ENCODE measurements at places on chromosomes 6 and 20. TPM values are rescaled to one million over a fixed set of nuclear protein-coding genes. Genes with fewer than 3 reads are reported as not detected.

The GPR6 gene
- total RNA-seq, result not detected

The RIN2 gene
- total RNA-seq, result 57.5 TPM

DNA sequence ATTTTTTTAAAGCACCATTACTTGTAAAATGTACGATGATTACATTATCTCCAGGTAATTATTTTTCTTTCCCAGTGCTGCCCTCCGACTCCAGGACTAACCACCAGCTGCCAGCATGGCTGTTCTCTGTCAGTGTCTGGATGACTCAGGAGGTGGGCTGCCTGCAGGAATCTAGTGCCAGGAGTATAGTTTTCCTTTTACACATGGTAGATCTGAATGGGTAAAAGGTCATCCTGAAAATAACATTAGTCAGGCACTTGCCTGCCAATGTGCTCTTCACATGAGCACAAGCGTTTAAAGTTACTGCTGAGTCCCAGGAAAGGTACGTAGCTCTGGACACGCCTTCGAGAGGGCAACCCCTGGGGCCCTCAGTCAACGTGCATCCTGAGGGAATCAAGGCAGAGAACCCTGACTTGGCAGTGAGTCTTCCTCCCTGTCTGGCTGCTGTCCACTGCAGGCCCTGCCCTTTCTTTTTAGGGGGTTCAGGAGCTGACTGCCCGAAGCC is 2.4 kb downstream of the DYNLT1 start:
- DNase-seq, result no peak

- DNase-seq, result no peak
Measured at GRCh38 chr20:539848-540247, 3.7 kb downstream of the CSNK2A1 start.

The PRSS16 gene
- 6.1 TPM for total RNA-seq

GRCh38 chr6:72861935-72862432 is 240.1 kb downstream of the KCNQ5 start:
- no peak for DNase-seq

The HDAC2 gene
- 185 TPM for total RNA-seq

GRCh38 chr6:37636116-37636515 is 61.6 kb downstream of the MDGA1 start:
- no peak for DNase-seq

- DNase-seq, result no peak
Measured at GRCh38 chr6:45676380-45676779, 298.6 kb upstream of the SUPT3H start.

DNA sequence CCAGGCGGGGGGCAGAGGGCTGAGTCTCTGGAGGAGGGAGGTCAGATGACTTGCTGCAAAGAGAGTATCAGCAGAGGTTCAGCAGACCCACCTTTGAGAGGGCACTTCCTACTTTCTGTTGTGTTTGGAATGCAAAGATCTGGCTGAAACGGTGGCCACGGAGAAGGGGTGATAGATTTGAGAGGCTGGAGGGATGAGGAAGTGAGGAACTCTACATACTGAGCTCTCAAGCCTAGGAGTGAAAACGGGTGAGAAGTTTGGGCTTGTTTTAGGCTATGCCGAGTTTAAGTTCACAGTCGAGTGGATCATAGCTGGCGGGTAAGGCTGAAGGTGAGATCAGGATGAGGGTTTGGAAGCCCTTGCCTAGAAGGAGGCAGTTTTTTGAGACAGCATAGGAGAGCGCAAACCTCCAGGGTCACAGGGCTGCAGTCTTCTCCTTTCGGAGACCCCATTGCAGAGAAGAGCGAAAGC is 477 bp upstream of the ITPA start:
- DNase-seq, result no peak

The MAP7 gene
- total RNA-seq, result 1.3 TPM

GRCh38 chr6:141229296-141229695 is 903.4 kb upstream of the GJE1 start:
- no peak for DNase-seq

The GJA10 gene
- not detected for total RNA-seq

The PTPRT gene
- 0.10 TPM for total RNA-seq

The TCP11 gene
- total RNA-seq, result 0.18 TPM

The SNX21 gene
- total RNA-seq, result 11.9 TPM

DNA sequence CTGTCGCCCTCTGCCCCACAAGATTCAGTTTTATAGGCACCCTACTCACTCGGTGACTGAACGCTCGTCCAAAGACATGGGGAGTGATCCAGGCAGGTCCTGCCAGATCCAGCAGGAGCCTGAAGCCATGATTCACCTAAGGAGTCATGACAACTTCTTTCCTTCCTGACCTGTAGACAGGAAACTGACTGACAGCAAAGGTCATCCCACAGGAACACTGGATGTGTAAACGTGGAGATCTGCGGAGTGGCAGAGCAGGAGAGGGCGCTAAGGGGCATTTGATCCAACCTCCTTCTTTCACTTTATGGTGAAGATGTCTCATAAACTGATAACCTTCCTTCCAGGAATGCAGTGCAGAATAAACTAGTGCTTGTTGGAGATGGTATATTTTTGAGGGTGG is 192.2 kb downstream of the GJA10 start:
- DNase-seq, result no peak

- no peak for DNase-seq
Measured at GRCh38 chr6:131486608-131487007, 86.4 kb upstream of the ARG1 start.

DNA sequence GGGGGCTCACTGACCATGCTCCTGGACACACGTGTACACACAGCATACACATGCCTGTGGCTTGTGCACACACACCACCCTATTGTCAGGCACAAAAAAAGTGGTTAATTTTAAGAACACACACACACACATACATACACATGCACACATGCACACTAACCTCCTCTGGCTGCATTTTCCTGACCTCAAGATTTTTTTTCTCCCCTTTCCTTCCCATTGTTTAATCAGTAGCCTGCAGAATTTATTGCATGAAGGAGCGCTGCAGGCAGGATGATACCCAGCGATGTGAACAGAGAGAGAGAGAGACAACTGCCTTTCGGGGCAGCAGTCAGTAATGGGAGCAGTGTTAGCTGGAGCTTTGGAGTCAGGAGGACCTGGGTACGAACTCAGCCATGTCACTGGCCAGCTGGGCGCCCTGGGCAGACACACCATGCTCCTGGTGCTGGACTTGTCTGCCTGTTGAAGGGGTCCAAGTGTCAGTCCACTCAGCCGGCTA is 990 bp upstream of the TRAF3IP2 start:
- DNase-seq, result no peak

DNA sequence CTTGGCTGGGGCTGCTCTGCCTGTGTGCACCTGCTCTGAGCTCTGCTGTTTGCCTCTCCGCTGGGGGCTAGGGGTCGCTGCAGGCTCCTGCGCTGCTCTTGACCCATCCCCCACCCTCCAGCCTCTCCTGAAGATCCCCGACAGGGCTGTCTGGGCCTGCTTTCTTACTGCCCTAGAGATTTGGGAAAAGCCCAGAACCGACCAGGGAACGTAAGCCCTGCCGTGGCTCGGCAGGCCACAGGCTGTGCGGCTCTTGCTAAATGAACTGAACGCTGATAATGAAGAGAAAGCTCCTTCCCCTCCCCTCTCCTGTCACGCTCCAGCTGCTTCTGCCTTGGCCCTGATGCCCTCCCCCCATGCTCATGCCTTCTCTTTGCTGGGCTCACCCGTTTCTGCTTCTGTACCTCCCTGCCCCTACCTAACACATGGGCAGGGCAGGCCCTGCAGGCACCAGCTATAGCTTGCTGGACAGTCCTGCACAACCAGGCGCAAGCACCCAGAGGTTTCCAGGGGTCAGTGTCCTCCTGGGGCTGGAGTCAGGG is 32.0 kb upstream of the PCMTD2 start:
- DNase-seq, result peak; percentile 78

The CRISP3 gene
- total RNA-seq, result 0.80 TPM

DNA sequence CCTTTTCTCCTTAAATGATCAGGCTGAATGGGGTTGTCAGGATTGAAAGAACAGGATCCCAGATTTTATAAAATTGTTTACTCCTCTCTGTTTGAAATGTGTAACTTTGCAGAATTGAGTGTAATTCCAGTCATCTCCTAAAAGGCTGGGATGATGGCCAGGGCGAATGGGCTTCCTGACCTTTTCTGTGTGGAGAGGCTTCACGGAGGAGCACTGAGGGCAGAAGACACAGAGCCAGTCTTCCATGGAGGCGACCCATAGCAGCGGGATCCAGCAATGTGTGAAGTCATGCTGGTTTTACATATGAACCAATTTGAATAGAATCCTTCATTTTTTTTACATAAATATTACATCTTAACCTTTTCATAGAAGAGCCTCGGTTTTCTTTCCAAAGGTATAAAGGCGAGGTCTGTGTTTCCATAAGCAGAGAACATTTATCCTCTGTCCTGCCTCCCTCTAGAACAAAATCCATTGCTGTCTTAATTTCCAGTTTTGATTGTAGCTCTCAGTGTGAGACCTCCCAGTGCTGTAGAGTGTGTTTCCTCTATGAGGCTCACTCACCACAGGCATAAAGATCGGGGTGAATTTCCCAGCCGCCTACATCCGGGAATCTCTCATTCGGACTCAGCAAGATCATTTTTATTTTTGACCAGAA is 369.7 kb upstream of the FLRT3 start:
- no peak for DNase-seq

GRCh38 chr6:1616701-1617463 is 7.2 kb downstream of the FOXC1 start:
- no peak for DNase-seq

The CNKSR3 gene
- total RNA-seq, result 9.7 TPM

The CNR1 gene
- 2.0 TPM for total RNA-seq

The GRM1 gene
- total RNA-seq, result 0.23 TPM

- DNase-seq, result no peak
Measured at GRCh38 chr6:24929242-24929641, 6.5 kb downstream of the RIPOR2 start.

The KIAA1755 gene
- total RNA-seq, result not detected

DNA sequence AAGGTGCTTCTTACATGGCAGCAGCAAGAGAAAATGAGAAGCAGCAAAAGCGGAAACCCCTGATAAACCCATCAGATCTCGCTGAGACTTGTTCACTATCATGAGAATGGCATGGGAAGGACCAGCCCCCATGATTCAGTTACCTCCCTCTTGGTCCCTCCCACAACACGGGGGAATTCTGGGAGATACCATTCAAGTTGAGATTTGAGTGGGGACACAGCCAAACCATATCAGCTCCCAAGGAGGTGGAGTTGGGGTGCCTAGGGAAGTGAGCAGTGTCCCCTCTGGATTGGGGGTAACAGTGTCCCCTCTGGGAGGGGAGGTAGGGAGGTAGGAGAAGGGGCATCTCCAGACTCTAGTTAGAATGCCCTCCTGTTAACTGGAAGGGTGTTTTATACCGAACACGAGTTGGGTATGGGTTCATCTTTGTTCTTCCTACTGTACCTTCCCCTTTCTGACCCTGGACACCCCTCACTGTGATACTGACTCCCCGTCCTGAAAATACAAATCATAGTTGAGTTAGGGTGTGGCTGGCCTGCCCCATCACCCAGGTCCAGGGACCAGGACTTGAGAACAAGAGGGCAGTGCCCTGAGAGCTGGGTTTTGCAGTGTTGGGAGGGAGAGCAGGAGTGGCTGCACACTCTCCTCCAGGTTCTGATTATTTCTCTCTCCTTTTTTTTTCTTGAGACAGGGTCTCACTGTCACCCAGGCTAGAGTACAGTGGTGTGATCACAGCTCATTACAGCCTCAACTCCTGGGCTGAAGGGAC is 62.0 kb downstream of the EFCAB8 start:
- no peak for DNase-seq

The SEL1L2 gene
- not detected for total RNA-seq

GRCh38 chr6:133159255-133159795 is 81.8 kb upstream of the EYA4 start:
- no peak for DNase-seq

GRCh38 chr6:159308198-159308597 is 139.0 kb downstream of the FNDC1 start:
- DNase-seq, result no peak

The MARCKS gene
- total RNA-seq, result 669 TPM

DNA sequence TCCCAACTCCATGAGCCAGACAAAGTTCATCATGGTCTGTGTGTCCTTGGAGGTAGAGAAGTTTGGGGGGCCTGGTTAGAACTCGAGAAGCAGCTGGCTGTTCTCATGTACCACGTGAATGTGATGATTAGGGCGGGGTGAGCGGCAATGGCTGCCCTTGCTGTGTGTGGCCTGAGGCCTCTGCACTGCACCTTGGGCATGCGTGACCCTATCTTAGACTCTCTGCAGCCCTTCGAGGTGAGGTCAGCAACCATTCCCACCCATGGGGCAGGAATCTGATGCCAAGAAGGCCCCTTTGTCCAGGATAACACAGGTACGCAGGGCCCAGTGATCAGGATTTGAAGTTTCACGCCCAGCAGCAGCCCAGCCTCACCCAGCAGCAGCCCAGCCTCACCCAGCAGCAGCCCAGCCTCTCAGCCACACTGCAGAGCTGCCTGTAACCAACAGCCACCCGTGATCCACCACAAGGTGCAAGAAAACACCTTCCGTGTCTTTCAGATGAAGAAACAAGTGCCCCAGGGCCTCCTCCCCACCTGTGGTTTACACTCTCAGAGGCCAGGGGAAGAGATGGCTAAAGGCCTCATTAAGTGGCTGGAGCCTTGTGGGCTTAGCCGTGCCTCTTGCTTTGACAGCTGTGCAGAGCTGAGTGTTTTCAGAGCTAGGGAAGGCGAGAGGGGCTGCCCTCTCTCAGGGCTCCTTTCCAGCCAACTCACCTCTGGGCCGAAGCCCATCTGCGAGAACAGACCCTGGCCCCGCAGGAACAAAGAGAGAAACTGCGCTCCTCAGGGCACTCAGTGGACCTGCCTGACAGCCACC is 195.2 kb upstream of the CDH4 start:
- no peak for DNase-seq

DNA sequence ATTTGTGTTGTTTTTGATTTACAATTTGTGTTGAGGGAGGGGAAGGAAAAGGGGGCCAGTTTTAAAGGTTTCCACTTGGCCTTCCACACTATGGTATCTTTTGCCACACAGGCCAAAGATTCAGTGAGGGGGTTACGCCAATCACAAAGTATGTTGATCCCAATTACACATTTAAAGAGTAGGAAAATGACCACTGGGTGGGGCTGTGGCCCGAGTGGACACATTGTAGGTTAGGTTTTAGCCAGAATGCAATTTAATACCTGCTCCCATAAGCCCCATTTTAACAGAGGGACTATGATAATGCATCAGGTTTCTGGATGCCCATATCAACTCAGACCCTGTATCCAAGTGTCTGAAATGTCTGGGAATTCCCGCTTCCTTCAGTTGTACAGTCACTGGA is 15.6 kb downstream of the VGLL2 start:
- DNase-seq, result no peak

- DNase-seq, result no peak
Measured at GRCh38 chr20:61819574-61819846, 246.2 kb downstream of the TAF4 start.
